ENCODE measurements at places on chromosomes 5 and 9.

DNA sequence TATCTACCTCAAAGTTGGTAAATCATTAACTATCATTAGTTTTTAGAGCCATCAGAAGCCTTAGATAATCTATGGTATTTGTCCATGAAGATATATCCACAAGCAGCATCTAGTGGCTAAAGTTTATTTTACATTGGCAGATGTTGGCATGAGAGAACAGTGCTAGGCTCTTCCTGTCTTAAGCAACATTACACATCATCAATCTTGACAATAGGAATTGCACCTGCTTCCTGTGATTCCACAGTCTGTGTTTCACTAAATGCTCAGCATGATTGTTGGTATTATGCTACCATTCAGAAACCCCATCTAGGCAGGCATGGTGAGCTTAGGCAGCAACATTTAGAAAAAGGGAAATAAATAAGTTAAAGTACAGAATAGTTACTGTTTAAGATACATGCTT lies 246.6 kb downstream of the SLCO4C1 start:
- DNase-seq: no peak

DNA sequence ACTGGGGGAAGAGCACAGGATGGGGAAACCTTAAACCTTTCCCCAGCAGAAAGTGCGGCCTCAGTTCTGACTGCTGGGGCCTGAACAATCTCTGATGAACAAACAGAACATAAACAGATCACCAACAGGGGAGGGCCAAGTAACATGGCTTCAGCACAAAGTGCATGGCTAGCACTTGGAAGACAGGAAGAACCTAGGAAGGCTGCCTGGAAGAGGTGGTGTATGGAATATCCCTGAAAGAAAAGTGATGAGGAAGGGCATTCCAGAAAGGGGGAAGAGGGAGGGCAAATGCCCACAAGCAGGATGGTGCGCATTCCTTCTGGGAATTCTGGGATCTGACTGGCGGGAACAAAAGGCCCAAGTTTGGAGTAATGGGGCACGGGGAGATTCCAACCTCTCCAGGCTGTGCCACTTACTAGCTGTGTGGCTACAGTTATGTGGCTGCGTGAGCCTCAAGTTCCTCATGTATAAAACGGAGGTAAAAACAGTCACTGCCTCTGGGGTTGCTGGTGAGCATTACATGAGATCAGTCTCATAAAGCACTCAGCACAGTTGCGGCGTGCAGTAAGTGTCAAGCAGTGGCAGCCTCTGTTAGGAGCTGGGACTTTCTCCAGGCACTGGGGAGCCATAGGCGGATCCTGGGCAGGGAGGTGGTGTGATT lies 1.6 kb downstream of the PDGFRB start:
- DNase-seq: no peak

DNA sequence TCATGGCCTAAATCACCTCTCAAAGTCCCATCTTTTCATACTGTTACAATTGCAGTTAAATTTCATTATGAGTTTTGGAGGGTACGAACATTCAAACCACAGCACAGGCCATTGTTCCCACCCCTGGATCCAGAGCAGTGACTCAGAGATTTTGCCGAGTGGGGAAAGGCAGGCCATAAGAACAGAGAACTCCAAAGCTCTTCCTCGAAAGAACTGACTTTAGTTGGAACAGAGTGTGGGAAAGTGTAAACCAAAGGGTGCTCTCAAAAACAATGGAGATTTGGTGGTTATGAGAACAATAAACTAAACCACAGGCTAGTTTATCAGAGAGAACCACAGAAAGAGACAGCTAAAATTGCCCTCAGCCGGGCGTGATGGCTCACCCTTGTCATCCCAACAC lies 19.4 kb upstream of the GRPEL2 start:
- no peak for DNase-seq

DNA sequence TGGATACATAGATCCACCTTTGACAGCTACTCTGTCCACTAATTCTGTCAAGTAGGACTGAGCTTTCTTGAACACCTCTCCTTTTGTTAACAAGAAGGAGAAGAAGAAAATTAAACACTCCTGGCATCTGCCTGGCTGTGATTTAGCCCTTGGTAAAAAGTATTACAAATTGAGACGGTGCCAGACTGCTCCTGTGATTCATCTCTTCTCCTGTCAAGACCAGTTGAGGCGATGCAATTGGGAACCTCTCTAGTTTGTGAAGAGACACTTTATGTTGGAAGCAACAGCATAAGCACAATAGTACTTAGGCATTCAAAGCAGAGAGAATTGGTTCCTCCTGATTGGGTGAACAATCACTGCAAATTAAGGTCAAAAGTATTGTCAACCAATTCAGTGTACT lies 72.7 kb downstream of the GHR start:
- no peak for DNase-seq

- DNase-seq: no peak
These were observed 5.4 kb upstream of the SLC1A3 start for GRCh38 chr5:36600917-36601527.

- DNase-seq: no peak
These were observed 710.5 kb downstream of the TLR4 start for GRCh38 chr9:118414676-118415075.

- no peak for DNase-seq
These were observed 117.3 kb upstream of the NUDT12 start for GRCh38 chr5:103679873-103680272.

DNA sequence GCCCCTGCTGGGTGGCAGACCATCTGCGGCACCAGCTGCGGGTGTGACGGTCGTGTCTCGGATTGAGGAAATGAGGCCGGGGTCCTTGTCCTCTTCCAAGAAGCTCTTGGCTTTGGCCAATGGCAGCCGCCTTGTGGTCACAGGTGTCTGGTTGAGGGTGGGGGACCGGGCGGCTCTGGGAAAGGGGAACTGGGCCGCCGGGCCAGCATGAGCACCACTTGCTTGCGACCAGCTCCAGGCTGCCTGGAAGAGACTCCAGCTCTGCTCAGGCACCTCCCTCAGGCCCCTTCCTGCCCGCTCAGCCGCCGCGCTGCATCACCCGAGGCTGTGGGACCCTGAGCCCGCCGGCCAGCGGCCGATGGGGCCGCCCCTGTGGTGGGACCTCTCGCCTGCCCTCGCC lies 59.7 kb downstream of the RXRA start:
- DNase-seq: no peak

GRCh38 chr5:134451936-134452505 lies 40.3 kb upstream of the CDKN2AIPNL start:
- DNase-seq: no peak

GRCh38 chr5:4627131-4627530 lies 513.0 kb upstream of the ADAMTS16 start:
- no peak for DNase-seq

DNA sequence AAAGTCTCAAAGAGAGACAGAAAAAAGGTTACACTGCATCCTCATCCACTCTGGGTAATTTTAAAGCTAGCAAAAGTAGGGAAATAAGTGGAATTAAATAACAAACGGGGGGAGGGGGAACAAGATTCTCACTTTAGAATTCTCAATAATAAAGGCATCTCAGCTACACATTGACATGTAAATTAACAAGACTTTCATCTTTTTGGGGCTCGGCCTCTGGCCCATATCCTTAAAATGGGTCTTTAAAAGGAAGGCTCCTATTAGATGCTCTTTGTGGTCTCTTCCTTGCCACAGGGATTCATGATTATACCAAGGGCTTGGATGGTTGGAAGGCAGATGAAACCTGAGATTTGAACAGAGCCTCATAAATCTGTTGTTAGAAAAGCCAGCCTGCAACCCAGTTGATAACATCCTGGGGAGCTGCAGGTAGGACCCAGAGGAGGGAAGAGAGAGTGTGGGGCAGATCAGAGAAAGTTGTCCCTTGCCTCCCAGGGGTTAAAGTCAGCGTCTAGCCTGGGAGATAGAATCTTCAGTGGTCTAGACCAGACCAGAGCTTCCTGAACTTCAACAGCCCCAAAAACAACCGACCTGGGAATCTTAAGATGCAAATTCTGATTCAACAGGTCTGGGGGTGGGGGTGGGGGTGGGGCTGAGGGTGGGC lies 135.9 kb downstream of the GCNT1 start:
- DNase-seq: no peak

DNA sequence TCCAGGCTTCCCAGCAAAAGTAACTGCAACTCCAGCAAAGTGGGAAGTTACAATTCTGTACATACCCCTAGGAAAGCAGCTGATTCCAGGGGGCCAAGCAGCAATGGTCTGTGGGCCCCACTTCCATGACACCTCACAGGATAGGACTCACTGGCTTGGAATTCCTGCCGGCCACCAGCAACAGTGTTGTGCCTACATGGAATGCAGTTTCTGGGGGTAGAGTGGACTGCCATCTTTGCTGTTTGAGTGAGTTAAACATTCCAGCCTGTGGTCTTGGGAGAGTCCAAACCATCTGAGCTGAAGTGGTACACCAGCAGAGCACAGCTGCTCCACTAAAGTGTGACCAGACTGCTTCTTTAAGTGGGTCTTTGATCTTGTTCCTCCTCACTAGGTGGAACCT lies 13.4 kb upstream of the FBN2 start:
- DNase-seq: no peak

DNA sequence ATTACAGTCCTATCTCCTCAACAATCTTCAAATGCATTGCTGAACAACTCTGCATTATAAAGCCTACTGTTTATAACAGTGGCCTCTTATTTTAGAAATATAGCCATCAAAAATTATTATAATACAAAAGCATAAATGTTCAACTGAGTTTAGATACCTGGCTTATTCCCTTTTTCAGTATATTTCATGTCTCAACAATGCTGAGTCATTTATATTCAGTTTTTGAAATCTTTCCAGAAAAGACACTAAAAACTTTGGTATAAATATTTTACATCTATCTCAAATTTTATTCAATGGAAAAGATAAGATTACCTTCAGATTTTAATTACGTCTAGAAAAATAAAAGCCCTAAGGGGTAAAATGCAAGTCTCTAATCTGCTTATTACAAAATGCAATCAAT lies 37.9 kb downstream of the LURAP1L start:
- no peak for DNase-seq

GRCh38 chr5:50744776-50745175 lies 78.3 kb downstream of the PARP8 start:
- no peak for DNase-seq

DNA sequence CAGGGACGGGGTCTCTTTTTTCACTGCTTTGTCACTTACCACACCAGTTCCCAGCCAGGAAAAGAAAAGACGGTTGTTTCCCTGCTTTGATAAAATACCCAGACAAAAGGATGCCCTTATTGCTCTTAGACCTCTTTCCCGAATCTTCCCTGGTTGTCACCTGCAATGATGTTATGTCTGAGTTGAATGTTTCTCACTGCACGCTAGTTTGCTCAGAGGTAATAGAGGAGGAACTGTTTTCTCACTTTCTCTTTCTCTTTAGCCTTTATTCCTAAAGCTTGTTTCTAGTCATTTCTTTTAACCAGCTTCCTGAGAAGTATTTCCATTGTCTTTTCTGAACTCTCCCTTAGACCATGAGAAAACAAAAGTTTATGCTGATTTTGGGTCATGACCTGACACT lies 32.9 kb downstream of the ACER2 start:
- DNase-seq: no peak

DNA sequence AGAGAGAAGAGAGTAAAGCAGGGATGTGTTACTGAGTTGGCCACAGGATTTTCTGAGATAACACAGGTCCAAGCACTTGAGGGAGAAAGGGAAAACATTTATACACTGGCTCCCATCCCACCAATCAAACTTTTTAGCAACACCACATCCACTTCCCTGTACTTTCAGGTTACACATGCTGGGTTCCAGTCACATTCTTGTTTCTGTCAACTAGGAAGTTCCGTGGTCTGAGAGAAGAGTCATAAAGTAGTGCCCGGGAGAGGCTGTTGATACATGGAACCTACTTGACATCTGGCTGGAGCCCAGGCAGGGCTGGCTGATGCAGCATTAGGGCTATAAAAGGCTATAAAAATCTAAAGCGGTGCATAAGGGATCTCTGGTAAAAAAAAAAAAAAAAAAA lies 473.9 kb upstream of the COX7C start:
- no peak for DNase-seq

GRCh38 chr5:59489551-59489950 lies 404.0 kb downstream of the PDE4D start:
- DNase-seq: no peak

All from caudate nucleus (tissue), 63 donors.